Chondrocyte (in vitro differentiated cells): ENCODE measurements at places on chromosomes 11 and 22.

GRCh38 chr11:121763526-121763925 lies 310.8 kb upstream of the SORL1-AS1 start:
- H3K36me3 ChIP-seq, result no peaks in the 10 kb centered on the region
- H3K27me3 ChIP-seq, result peaks cover 4% of the 10 kb centered on the region
- H3K27ac ChIP-seq, result no peak overlapping the region
- no peak overlapping the region for H3K4me3 ChIP-seq
- H3K4me1 ChIP-seq, result peaks cover 10% of the 10 kb centered on the region

- peak overlapping the region; percentile 64 for H3K27ac ChIP-seq
- no peak overlapping the region for H3K4me3 ChIP-seq
- H3K36me3 ChIP-seq, result no peaks in the 10 kb centered on the region
- peaks cover 7% of the 10 kb centered on the region for H3K4me1 ChIP-seq
- no peak for DNase-seq
- peaks cover 32% of the 10 kb centered on the region for H3K27me3 ChIP-seq
Measured at GRCh38 chr22:45072322-45072903, 62.6 kb upstream of the PHF21B start.

GRCh38 chr11:127485541-127485940 lies 485.0 kb upstream of the KIRREL3 start:
- no peak for DNase-seq
- no peak overlapping the region for H3K27ac ChIP-seq
- no peaks in the 10 kb centered on the region for H3K27me3 ChIP-seq
- no peaks in the 10 kb centered on the region for H3K4me1 ChIP-seq
- no peaks in the 10 kb centered on the region for H3K36me3 ChIP-seq

- no peak overlapping the region for H3K27ac ChIP-seq
- DNase-seq, result no peak
- H3K4me1 ChIP-seq, result no peaks in the 10 kb centered on the region
- H3K36me3 ChIP-seq, result no peaks in the 10 kb centered on the region
- H3K27me3 ChIP-seq, result peaks cover 20% of the 10 kb centered on the region
Measured at GRCh38 chr11:93221539-93221938, 23.7 kb upstream of the SLC36A4 start.

- no peak overlapping the region for H3K27ac ChIP-seq
- no peaks in the 10 kb centered on the region for H3K4me1 ChIP-seq
- no peak for DNase-seq
- no peaks in the 10 kb centered on the region for H3K27me3 ChIP-seq
- H3K36me3 ChIP-seq, result peaks cover 2% of the 10 kb centered on the region
Measured at GRCh38 chr11:17876827-17877226, 136.0 kb downstream of the SERGEF start.

- DNase-seq, result no peak
- H3K36me3 ChIP-seq, result peaks cover 6% of the 10 kb centered on the region
- no peak overlapping the region for H3K4me3 ChIP-seq
- H3K27me3 ChIP-seq, result peaks cover 3% of the 10 kb centered on the region
- no peaks in the 10 kb centered on the region for H3K4me1 ChIP-seq
- H3K27ac ChIP-seq, result no peak overlapping the region
Measured at GRCh38 chr11:71434576-71435130, 13.5 kb downstream of the DHCR7 start.

GRCh38 chr11:129239207-129239606 lies 47.1 kb upstream of the ARHGAP32 start:
- H3K27me3 ChIP-seq, result no peaks in the 10 kb centered on the region
- no peak for DNase-seq
- no peak overlapping the region for H3K4me3 ChIP-seq
- H3K36me3 ChIP-seq, result peaks cover 6% of the 10 kb centered on the region
- H3K27ac ChIP-seq, result no peak overlapping the region

DNA sequence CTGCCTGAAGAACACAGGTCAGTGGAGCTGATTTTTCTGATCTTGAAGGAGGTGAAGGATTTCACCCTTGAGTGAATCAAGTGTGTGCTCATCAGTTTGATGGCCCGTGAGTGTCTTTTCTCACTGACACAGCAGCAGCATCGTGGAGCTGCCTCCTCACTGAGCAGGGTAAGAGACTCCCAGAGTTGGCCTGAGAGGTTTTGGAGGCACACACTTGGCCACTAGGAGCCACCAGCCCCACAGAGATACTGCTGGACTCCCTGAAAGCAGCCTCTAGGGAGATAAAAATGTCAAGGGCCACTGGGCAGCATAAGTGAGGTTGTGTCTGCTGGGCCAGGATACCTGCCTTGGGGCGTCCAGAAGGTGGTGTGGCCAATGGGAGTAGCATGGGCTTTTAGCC lies 245.4 kb downstream of the GRIK4 start:
- no peak overlapping the region for H3K27ac ChIP-seq
- peaks cover 9% of the 10 kb centered on the region for H3K27me3 ChIP-seq
- H3K4me3 ChIP-seq, result no peak overlapping the region
- H3K36me3 ChIP-seq, result no peaks in the 10 kb centered on the region

DNA sequence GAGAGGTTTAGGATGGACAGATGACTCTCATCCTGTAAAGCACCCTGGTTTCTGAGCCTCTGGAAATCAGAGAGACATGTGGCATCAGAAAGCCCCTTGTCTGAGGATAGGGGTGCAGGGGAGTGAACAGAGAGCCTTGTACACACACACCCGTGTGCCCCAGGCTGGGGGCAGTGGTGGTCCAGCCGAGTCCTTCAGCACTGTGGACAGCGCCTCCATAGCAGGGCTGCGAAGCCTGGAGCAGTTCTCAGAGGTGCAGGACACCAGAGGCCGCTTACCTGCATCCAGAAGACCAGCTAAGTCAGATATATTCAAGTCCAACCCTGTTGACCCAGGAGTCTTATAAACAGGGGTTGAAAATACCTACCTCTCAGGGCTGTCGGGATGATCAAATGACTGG lies 11.5 kb upstream of the IGSF9B start:
- DNase-seq, result no peak
- H3K36me3 ChIP-seq, result no peaks in the 10 kb centered on the region
- H3K4me3 ChIP-seq, result no peak overlapping the region
- H3K4me1 ChIP-seq, result peaks cover 12% of the 10 kb centered on the region
- no peak overlapping the region for H3K27ac ChIP-seq
- peaks cover 55% of the 10 kb centered on the region for H3K27me3 ChIP-seq

DNA sequence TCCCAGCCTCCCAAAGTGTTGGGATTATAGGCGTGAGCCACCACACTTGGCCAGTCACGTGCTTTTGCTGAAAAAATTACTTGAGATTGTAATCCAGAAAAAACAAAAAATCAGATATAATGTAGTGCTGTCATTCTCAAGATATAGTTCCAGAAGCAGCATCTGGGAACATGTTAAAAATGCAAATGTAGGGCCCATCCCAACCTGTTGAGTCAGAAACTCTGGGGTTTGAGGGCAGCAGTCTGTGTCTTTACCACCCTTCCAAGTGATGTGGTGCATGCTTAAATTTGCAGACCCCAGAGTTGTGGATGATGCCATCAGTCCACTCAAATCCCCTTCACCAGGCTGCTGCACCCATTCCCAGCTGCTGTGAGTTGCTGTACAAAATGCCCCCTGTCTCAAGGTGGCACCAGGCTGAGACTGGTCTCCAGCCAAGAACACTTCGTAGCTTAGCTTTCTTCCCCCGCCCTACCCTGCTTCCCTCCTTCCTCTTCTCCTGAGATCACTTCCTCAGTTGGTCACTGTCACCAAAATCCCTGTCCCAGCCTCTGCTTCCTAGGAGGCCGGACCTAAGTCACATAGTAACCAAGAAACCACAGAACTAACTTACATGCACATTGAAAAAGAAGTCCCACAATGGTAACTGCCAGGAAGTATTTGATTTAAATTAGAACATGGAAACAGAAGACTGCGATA lies 18.2 kb upstream of the ARRB1 start:
- H3K36me3 ChIP-seq, result peaks cover 2% of the 10 kb centered on the region
- no peak overlapping the region for H3K27ac ChIP-seq
- no peak for DNase-seq
- no peaks in the 10 kb centered on the region for H3K27me3 ChIP-seq
- no peak overlapping the region for H3K4me3 ChIP-seq

DNA sequence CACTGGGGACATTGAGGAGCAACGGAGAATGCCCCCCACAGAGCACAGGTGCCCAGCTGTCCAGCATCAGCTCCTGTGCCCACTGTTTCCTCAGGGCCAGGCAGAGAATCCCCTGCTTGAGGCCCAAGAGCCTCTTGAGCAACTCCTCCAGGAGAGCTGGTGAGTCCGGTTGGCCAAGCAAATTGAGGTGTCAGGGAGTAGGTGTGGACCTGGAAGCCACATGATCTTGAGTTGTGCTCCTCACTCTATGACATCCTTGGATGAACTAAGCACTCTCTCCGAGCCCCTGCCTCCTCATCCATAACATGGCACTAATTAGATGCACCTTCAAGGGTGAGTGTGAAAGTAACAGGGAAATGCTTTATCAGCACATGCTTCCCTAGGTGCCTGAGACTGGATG lies 121.3 kb downstream of the DBX1 start:
- DNase-seq, result no peak
- no peak overlapping the region for H3K27ac ChIP-seq
- H3K27me3 ChIP-seq, result no peaks in the 10 kb centered on the region
- H3K4me1 ChIP-seq, result peaks cover 82% of the 10 kb centered on the region
- H3K36me3 ChIP-seq, result peaks cover 51% of the 10 kb centered on the region

DNA sequence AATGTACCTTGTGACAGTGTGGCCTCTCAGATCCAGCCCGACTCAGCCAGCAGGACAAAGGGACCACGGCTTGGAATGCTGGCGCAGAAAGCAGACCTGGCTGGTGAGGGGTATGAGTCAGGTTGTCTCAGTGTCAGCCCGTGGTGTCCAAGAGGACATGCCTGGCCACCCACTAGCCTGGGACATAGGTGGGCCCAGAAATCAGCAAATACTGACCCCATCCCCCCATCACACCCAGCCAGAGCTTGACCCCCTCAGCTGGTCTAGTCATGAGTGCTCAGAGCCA lies 4.5 kb downstream of the BANF1 start:
- peaks cover 4% of the 10 kb centered on the region for H3K36me3 ChIP-seq
- H3K27ac ChIP-seq, result no peak overlapping the region
- no peak for DNase-seq
- H3K4me1 ChIP-seq, result peaks cover 24% of the 10 kb centered on the region
- H3K4me3 ChIP-seq, result no peak overlapping the region

DNA sequence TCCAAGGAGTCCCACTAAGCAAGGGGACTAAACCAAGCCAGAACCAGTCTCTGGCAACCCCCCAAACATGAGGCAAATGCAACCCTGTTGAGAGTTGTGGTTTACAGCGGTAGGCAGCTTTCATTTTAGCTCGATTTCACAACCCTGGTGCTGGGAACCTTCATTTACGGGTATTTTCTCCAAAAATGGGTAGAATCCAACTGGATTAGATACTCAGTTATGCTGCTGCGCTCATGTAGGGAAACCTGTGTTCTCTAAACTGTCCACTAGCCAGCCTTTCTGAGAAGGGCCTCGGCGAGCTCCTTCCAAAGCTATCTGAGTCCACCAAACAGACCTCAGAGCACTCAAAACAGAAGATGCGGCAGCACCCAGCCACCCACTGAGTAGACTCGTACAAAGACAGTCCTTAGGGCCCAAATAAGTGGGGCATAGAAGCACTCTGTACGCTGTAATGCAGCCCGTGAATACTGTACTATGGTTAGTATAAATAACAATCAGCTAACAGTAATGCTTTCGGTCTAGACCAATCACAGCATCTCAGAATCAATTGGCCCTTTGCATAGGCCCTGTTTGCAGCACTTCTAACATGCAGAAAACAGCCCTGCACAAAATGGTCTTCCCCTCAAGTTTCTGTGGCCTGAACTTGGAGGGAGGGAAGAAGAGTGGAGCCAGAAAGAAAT lies 104.7 kb downstream of the ETS1 start:
- peaks cover 50% of the 10 kb centered on the region for H3K4me1 ChIP-seq
- no peak for DNase-seq
- H3K27me3 ChIP-seq, result no peaks in the 10 kb centered on the region
- peaks cover 54% of the 10 kb centered on the region for H3K36me3 ChIP-seq
- no peak overlapping the region for H3K4me3 ChIP-seq

DNA sequence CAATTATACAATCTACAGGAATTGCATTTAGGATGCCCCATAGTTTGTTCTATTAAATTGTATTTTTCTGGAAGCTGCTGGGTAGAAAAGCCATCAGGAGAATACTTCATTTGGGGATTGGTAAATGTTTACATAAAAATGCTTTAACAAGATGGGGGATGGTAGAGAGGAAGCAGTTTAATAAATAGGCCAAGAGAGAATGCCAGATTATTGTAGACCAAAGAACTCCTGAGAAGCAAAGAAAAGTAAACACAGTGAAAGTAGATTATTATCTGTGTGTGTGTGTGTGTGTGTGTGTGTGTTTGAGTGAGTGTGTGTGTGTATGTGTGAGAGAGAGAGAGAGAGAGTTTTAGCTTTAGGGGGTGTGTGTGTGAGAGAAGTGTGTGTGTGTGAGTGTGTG lies 820.4 kb upstream of the CCDC90B start:
- H3K4me1 ChIP-seq, result no peaks in the 10 kb centered on the region
- no peak overlapping the region for H3K27ac ChIP-seq
- peaks cover 2% of the 10 kb centered on the region for H3K27me3 ChIP-seq
- H3K4me3 ChIP-seq, result no peak overlapping the region
- H3K36me3 ChIP-seq, result no peaks in the 10 kb centered on the region
- DNase-seq, result no peak

GRCh38 chr11:65932558-65932919 lies 12.7 kb upstream of the TSGA10IP start:
- H3K36me3 ChIP-seq, result no peaks in the 10 kb centered on the region
- H3K4me3 ChIP-seq, result no peak overlapping the region
- H3K27ac ChIP-seq, result no peak overlapping the region

- H3K4me3 ChIP-seq, result no peak overlapping the region
- no peaks in the 10 kb centered on the region for H3K36me3 ChIP-seq
- no peaks in the 10 kb centered on the region for H3K4me1 ChIP-seq
- no peak overlapping the region for H3K27ac ChIP-seq
Measured at GRCh38 chr11:12990162-12990480, 19.0 kb upstream of the RASSF10 start.

DNA sequence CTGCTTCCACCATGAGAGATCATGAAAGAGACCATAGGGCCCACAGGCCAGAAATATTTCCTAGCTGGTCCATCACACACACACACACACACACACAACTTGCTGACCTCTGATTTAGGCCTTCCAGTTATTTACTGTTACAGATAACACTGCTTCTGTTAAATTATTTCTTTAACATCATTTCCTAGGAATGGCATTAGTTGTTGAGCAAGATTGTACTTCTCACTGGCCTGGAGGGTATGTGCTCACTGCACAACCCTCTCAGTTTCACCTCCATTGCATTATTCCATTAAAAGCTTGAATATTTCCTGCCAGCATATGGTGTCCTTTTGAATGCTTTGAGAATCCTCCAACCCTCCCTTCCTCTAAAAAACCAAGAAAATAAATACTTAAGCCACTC lies 104.4 kb downstream of the MICAL2 start:
- no peak overlapping the region for H3K4me3 ChIP-seq
- peaks cover 66% of the 10 kb centered on the region for H3K4me1 ChIP-seq
- H3K27me3 ChIP-seq, result no peaks in the 10 kb centered on the region
- no peak for DNase-seq
